SW 1271 (cell line): ENCODE measurements at places on chromosomes 1 and 21.
A peak's percentile ranks its signal among the peaks of the same experiment; 100 is the strongest.

DNA sequence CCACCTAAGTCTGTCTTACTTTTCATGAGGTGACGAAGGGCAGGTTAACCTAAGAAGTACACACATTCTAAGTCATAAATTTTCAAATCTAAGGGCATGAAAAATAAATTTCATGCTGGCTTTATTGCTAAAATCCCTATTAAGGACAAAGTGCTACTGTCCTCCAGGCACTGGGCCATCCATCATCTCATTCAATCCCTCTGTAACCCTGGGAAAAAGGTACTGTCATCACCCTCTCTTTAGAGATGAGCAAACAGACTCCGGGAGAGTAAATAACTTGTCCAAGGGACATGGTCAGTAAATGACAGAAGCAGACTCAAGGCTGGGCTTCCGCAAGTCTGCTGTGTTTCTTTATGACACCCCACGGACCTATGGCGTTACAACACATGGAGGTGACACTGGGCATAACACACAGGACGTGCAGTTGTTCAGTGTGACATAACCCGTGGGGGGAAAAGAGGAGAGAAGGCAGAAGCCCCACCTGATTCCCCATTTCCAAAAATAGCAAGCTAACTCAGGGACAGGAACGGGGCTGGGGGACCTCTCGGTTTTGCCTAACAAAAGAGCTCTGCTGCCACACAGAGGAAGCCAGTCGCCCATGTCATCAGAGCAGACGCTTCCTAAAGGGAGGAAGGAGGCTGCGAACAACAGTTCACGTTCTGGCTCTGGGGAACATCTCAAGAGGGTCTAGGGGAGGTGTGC is 12.5 kb upstream of the SRM start:
- DNase-seq = no peak

GRCh38 chr1:188904201-188904600 is 1573.5 kb downstream of the BRINP3 start:
- DNase-seq = no peak

DNA sequence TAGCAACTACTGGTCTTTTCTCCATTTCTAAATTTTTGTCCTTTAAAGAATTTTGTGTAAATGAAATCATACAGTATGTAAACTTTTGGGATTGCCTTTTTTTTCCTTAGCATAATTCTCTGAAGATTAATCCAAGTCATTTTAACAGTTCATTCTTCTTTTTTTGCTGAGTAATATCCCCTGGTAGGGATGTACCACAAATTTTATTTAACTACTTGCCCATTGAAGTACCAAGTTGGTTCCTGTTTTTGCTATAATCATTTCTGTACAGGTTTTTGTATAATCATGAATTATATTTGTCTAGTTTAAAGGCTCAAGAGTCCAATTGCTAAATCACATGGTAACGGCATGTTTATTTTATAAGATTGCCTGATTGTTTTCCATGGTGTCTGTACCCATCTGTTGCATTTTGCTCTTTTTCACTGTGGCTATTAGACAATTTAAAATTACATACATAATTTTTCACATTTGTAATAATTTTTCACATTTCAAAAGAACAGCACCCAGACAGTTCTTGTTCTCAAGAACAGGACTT is 891.1 kb downstream of the USP25 start:
- DNase-seq = no peak

GRCh38 chr1:109643385-109644230 is 12.3 kb upstream of the GSTM4 start:
- peak; percentile 40 for DNase-seq

DNA sequence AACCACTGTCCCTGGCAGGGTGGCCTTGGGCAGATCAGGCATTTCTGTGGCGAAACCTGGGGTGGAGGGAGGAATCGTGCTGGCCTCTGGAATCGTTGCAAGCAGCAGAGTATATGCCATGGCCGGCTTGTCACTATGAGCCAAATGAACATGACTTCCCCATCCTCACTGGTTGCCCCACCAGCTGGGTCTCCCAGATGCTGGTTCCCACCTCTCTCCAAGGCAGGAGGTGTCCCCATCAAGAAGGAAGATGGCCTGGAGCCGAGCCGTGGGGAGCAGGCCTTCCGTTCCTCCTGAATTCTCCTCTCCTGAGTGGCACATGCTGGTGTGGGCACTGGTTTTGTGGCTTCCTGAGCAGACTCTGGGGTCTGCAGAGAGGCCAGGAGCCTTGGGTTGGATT is 60.2 kb upstream of the ACTRT2 start:
- DNase-seq = no peak

DNA sequence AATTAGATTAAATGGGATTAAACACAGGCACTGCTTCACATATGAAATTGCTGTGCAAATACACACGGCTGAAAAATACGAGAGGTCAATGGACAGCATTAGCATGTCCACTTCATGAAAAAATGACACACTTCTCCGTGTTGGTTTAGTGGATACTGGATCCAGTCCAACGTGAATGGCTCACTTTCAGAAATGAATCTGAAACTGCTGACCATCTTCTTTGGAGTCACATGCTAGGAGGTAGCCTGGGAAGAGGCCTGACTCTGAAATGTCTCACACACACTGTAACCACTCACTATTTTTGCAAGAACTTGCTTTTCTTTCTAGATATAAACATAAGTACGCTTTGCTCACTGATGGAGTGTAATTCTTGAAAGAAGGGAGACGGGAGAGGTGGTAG is 127.3 kb downstream of the HLCS start:
- no peak for DNase-seq

GRCh38 chr1:15406614-15407559 is 2.8 kb upstream of the EFHD2 start:
- no peak for DNase-seq

DNA sequence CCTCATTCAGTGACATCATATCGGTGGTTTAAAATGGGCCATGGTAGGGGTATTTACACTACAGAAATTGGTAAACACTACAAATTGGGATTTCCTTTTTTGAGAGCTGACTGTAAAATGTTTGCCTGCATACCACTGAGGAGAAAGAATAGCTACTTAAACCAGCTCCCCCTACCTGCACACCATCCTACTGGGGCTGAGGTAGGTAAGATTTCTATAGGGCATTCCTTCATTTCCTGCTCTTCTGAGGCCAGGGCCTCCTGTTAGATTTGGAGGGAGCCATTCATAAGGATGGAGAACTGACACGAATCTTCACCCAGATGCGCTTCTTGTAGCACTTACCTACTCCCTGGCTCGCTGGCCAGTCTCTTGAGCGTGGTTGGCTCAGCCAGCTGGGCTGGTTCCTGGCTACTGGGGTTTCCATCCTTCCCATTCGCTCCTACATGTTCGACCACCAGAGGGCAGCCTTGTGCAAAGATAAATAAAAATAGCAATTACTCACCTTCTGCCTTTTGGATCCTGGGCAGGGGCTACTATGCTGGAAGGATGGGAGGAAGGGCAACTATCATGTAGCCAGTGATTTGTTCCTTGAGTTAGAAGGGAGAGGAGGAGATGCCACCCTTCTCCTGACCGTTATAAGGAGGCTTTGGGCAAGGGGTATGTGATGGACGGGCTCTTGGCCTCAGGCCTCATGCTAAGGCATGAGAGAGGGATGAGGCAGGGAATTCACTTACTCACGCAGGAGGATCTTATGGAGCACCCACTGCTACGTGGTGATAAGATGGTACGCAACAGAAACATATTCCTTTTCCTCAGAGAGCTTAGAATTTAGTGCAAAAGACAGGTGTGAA is 10.7 kb downstream of the OPTC start:
- peak; percentile 52 for DNase-seq

DNA sequence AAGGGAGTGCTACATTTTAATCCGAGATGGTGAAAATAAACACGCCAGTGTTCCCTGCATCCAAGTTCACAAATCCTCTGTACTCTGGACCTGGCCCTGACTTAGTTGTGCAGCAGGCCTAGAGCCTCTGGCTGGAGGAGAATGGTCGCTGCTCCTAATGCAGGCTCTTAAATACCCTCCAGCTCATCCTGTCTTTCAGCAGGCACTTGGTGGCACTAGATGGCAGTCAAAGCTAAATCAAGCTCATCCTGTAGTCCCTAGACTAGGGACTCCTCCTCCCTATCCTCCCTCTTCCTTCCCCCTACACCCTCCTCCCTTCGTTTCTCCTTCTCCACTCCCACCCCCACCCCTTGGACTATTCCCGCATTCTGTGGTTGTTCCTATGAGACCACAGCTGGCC is 41.6 kb upstream of the MTR start:
- no peak for DNase-seq

- no peak for DNase-seq
Measured at GRCh38 chr1:14452551-14452950, 145.9 kb upstream of the KAZN start.

DNA sequence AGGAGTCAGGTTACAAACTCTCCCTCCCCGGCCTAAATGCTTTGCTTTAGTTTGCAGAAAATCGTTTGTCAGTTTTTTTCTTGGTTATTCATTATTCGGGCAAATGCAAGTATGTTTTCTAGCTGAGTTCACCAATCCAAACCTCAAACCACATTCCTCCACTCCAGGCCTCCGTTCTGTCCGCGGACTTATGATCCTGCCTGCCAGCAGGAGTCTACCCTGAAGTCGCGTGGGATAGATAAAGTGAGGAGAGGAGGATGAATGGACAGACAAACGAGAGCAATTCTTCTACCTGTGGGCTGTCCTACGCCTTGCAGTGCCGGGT is 1.3 kb downstream of the ADAMTS1 start:
- DNase-seq = no peak

DNA sequence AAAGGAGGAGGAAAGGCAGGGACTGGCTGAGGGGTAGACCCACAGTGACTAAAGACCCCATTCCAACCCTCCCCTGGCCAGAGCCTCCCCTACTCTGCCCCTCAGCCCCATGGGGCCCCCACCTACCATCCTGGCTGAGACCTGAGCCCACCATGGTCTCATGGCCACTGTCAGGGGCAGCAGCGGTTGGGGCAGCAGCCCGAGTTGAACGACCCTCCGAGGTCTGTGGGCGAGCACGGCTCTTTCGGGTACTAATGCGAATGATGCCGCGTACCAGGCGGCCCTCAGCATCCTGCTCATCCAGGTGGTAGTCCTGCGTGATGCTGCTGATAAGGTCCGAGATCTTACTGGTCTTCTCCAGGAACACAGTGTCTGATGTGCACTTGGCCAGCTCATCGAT is 9.1 kb downstream of the KDF1 start:
- DNase-seq = no peak

DNA sequence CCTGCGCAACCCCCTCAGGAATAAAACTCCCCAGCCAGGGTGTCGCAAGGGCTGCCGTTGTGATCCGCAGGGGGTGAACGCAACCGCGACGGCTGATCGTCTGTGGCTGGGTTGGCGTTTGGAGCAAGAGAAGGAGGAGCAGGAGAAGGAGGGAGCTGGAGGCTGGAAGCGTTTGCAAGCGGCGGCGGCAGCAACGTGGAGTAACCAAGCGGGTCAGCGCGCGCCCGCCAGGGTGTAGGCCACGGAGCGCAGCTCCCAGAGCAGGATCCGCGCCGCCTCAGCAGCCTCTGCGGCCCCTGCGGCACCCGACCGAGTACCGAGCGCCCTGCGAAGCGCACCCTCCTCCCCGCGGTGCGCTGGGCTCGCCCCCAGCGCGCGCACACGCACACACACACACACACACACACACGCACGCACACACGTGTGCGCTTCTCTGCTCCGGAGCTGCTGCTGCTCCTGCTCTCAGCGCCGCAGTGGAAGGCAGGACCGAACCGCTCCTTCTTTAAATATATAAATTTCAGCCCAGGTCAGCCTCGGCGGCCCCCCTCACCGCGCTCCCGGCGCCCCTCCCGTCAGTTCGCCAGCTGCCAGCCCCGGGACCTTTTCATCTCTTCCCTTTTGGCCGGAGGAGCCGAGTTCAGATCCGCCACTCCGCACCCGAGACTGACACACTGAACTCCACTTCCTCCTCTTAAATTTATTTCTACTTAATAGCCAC is 696 bp downstream of the TGFB2 start:
- no peak for DNase-seq

GRCh38 chr1:12113433-12114339 is 50.6 kb downstream of the TNFRSF8 start:
- DNase-seq = no peak
